CD14-positive monocyte (primary cell): ENCODE measurements at places on chromosomes 7 and 10.
A peak's percentile ranks its signal among the peaks of the same experiment; 100 is the strongest.

GRCh38 chr7:10888861-10889260 is 84.8 kb upstream of the PHF14 start:
- DNase-seq, result peak; percentile 11

DNA sequence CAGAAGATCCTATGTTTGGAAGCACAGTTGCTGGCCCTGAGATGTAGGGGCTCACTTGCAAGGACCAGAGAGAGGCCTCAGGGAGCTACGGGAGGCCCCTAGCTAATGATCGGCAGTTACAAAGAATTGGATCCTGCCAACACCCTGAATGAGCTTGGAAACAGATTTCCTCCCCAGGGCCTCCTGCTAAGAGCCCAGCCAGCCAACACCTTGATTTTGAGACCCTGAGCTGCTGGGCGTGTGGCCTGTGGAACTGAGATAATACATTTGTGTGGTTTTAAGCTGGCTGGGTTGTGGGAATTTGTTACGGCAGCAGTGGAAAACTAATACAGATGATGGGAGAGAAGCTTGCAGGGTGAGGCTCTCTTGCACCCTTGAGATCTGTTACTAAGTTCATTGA is 3.9 kb downstream of the DOCK1 start:
- DNase-seq, result no peak

GRCh38 chr7:157520249-157520648 is 183.4 kb downstream of the DNAJB6 start:
- DNase-seq, result no peak

DNA sequence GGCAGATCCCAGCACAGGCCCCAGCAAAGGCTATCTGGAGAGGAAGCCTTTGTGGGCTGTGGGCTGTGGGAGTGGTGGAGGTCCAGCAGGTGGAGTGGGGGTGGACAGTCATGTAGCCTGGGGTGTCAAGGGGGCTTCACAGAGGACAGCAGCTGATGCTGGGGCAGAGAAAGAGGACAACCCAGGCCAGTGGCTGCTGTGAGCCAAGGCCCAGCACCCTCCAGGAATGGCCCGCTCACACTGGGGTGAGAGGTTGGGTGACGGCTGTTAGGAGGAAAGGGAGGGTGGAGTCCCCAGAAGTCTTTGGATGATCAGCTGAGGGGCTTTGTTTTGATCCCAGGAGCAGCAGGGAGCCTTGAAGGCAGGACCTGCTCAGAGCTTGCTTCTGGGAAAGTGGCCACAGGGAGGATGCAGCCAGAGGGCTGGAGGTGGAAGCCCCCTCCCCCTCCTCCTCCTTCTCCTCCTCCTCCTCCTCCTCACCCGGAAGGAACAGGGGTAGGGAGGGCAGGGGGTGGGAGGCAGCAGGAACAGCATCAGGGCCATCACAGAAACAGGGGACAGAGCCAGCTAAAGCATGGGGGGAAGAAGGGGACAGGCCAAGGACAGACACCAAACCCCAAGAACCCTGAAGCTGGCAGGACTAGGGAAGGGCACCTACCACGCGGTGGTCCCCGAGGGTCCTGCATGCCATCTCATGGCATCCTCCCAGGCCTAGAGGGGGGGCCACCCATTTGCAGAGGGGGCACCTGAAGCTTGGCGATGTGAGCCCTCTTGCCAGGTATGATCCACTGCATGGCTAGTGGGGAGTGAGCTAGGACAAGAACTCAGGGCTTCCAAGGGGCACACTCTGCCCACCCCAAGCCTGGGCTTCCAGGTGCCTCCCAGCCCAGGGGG is 144.9 kb downstream of the GRID1 start:
- no peak for DNase-seq

GRCh38 chr10:30387646-30388243 is 38.7 kb upstream of the MTPAP start:
- DNase-seq, result no peak

DNA sequence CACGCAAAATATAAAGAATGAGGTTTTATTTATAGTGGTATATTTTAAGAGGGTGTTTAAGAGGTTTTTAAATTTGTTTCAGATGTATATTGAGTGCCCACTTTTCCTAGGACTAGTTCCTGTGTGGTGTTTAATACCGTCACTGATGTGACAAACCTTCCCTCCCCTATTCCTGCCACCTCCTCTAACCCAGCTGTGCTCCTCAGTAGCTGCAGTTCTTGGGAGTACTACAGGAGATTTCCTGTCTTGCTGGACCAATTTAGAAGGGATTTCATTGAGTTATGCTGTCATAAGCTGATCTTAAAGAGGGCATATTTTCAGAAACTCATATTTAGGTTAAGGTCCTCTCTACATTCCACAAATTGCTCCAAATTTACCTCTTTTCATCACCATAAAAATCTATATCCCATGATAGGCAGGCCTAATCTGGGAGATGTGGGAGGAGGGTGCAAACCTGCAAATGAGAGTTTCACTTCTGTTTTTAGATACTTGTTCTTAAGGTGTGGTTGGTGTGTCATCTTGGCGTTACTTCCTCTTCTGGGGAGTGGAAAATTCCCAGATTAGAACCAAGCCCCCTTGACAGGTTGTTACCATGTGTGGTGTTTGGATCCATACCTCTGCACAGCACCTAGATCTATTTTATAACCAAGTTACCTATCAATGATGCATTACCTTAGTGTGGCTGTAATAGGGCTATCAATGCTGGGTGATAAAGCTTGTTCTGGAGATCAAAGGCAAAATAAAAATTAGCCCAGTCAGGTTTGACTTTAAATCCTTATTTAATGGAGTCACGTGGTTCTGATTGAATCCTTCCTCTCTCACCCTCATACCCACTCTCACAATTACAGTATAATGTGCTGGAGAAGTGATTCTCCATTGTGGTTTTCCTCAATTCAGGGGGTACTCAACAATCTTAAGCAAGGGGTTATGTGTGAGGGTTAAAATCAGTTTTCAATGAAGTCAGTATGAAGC is 141.1 kb downstream of the CDK14 start:
- DNase-seq, result peak; percentile 47

DNA sequence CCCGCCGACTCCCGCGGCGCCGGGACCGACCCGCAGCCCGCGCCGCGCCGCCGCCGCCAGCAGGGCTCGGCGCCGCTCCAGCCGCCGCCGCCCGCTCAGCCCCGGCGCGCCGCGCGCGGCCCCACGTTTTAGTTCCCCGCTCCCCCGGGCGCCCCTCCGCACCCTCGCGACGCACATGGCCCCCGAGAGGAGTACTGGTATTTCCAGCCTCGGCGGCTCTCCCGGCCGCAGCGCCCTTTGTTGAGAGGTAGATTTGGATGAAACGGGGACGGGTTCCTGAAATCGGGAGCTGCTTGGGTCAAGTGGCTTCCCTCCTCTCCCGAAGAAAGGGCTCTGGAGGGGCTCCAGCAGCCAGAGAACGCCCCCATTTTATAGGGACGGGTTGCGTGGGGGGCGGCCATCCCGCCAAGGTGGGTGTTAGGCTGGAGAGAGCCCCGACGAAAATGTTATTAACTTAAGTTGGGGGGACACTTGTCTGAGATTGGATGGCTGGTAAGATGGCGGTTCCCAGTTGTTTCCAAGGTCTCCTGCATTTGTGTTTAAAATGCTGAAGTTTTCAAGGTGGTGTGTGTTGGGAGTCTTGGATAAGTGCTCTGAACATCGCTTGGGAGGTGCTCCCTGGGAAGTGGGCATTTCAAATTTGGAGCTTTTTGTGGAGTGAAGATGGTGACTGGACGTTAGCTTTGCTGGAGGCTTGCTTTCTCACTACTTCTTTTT is 1.2 kb downstream of the BMI1 start:
- peak; percentile 8 for DNase-seq

- no peak for DNase-seq
Observed at GRCh38 chr10:133189726-133190125, 29.7 kb downstream of the KNDC1 start.

DNA sequence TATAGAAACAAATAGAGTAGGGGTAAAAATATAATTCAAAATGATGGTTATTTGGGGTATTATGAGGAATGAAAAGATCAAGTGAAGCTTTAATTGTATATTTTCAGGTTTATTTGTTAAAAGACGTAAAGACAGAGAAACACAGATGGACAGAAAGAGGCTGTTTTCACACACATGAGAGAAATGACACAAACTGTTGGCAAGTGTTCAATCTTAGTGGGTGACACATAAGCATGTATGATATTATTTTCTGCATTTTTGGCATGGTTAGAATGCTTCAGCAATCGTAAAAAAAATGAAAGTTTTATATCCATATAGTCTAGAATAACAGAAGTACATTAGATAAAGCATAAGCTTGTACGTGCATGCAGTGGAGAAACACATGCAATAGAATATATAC is 464.4 kb upstream of the AKR1E2 start:
- DNase-seq, result no peak

GRCh38 chr7:129053938-129054437 is 923 bp downstream of the TNPO3 start:
- DNase-seq, result peak; percentile 19

- no peak for DNase-seq
Observed at GRCh38 chr10:89502549-89502948, 32.8 kb downstream of the SLC16A12 start.

- no peak for DNase-seq
Observed at GRCh38 chr10:12507165-12507850, 158.0 kb downstream of the CAMK1D start.

DNA sequence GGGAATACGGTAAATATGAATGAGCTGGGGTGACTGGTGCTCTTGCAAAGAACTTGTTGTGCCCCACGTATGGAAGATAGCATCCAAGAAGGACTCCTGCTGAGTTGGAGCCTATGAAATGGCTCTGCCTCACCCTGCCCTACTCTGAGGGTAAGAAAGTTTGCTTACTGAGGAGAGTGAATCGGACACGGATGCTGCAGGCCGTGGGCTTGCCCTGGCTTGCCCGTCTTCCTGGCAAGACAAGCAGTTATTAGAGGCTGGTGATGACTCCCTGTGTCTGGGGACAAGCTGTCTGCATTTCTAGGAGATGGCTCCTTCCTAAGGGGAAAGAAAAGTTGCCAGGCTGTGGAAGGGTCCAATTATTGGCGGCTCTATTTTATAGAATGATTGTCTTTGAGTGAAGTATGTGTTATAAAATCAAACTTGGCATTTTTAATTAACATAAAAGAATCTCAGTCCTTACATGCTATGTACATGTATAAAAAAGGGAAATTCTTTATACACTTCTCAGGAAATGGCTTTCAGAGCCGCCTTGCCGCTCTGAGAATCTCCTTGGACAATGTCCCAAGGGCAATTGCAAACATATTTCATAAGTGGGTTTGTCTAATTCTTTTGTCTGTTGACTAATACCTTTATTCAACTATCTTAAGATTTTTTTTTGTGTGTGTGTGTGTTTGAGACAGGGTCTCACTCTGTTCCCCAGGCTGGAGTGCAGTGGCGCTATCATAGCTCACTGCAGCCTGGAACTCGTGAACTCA is 64.6 kb downstream of the CYP26A1 start:
- no peak for DNase-seq

DNA sequence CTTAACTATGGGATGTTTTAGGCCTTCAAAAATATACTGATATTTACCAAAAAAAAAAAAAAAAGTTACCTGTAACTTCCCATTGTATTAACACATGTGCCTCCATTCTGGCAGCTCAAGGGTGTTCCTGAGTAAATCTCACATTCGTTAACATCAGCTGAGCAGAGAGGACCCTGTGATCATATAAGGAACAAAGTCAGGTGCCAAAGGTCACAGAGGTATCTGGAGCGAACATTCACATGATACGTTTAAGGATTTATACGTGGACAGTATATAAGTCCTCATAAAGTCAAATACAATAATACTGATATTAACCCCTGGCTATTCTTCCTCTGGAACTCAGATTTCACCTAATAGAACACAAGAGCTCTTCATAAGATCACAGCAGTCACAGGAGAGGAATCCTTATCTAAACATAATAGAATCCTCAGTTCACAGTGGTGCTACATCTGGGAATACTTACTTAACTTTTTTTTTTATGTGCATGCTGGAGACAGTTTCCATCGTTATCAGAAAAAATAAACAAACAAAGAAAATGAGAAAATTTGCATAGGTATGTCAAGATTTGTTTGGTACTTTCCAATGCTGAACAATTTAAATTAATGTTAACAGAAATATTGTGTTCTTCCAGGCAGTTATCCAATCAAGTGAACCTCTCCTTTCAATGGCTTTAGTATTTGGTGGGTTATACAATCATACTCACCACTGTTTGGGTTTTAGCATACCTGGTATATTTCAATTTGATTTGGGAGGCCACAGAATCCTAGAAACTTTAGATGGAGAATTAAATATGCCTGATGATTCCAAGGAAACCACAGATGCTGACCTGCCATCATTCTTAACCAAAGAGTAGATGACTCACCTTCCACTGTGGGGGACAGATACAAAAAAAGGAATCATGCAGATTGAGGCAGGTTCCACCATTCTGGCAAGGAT is 6.6 kb downstream of the CUBN start:
- no peak for DNase-seq

DNA sequence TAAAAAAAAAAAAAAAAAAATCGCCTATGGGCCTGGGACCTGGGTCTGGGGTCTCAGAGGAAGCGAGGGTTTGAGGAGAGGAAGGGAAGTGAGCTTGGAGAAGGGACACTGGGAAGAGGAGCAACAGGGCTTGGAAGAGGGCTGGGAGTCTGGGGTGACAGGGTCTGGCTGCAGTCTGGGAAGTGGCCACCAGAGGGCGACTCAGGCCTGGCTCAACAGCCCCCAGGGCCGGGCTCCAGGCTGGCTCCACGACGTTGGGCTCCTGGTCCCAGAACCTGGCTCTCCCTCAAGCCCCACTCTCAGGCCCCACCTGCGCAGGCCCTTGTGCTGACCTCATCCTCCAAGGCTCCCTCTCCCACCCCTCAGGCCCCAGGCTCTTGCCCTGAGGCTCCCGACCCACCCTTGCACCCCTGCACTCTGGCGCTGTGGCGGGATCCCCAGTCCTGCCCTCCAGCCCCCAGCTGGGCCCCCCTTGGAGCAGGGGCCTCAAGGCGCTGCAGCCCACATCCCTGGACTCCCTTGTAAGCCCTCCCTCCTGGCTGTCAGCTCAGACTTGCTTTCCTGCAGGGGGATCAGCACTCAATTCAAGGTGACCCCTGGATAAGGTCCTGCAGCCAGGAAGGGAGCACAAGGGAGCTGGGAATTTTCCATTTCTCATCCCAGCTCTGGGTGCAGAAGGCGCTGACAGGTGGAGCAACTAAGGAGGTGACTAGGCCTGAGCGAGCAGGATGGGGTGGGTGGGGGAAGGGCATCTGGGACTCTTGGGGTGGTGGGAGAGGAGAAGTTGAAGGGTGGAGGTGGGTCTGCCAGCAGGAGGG is 5.4 kb upstream of the SPACDR start:
- peak; percentile 78 for DNase-seq

DNA sequence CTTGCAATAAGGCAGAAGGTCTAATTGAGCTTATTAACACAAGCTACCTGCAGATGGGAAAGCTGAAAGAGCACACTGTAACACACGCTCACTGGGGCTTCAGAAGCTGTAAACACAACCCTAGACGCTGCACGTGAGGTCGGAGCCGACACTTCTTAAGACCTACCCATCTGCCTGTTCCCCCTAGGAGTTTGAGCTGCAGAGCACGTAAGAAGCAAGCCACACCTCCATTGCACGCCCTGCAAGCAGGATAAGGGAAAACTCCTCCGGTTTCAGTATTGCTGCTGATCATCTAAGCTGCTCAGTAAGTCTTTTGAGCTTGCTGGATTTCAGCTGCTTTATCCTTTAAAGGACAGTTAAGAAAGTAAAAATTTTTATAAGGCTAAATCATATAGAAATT is 244.0 kb upstream of the ZWINT start:
- DNase-seq, result no peak

GRCh38 chr7:36810489-36810888 is 86.2 kb upstream of the AOAH start:
- DNase-seq, result no peak

GRCh38 chr10:96299383-96299782 is 4.9 kb upstream of the DNTT start:
- no peak for DNase-seq
